Erythroblast (primary cell): ENCODE measurements at places on chromosomes 11 and 22.

DNA sequence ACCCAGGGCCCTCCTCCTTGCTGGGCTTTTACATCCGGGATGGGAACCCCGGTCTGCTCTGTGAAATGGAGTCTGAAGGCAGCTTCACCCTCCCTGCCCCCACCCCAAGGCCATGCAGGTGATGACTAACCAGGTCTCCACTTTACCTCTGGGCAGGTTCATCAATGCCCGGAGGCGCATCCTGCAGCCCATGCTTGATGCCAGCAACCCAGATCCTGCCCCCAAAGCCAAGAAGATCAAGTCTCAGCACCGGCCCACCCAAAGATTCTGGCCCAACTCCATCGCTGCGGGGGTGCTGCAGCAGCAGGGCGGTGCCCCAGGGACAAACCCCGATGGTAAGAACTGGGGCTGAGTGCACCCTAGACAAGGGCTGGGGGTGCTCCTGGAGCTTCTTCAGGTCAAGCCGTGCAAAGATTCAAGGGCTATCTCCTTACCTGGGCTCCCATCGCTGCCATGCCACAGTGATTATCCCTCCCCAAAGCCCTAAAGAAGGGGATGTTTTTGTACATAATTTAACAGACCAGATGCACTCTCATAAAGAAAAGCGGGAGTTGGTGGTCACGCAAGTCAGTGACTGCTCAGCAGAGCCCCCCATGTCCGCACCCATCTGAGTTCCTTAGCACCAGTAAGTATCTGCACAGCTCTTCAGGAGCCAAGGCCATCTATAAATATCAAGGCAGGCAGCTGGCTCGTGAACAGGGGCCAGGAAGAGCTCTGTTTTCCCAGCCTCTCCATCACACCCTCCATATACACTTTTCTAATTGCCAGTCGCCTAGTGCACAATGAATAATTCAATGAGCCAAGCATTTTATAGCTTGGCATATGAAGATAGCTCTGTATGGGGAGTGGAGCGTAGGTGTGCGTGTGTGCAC is 66.0 kb downstream of the FEZ1 start:
- no peak for DNase-seq

DNA sequence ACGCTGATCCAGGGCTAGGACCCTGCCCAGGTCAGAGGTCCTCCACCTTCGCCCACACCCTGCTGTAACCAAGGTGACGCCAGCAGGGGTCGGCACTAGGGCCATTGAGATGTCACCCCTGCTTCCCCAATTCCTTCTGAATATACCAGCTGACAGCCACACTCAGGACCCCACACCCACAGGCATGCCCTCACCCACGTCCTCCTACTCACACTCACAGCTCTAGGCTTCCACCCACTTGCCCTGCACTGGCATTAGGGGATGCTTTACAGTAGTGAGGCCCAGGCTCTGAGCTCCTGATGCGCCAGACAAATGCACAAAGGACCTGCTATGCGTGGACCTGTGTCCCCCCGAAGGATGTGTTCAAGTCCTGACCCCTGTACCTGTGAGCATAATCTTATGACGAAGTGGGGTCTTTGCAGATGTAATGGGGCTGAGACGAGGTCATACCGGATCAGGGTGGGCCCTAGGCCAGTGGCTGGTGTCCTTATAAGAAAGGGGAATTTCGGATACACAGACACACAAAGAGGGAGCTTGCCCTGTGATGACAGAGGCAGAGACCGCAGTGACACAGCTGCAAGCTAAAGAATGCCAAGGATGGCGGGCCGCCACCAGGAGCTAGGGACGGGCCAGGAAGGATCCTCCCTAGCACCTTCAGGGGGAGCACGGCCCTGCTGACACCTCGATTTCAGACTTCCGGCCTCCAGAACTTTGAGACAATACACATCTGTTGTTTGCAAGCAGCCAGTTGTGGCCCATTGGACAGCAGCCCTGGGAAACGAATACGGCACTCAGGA is 11.2 kb downstream of the WNT11 start:
- no peak for DNase-seq

- no peak for DNase-seq
These were observed 201.6 kb upstream of the NAV2 start for GRCh38 chr11:19511066-19511412.

DNA sequence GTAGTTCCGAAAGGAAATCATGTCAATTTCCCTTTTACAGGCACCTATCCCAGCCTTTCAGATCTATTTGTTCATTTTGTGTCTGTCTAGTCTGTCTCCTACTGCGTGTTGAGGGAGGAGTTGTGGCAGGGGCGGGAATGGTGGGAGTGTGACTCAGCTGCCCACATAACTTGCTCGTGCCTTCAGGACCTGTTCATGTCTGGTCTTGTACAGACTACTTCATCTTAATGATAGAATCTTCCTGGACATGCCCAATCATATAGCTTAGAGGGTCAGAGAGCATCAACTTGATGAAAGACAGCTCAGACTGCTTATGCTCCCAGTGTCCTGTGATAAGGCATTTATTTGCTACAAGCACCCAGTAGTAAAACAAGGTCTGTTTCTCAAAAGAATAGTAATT is 61.0 kb upstream of the BIRC3 start:
- no peak for DNase-seq

GRCh38 chr11:75490221-75491181 is 35.2 kb downstream of the GDPD5 start:
- DNase-seq = no peak

DNA sequence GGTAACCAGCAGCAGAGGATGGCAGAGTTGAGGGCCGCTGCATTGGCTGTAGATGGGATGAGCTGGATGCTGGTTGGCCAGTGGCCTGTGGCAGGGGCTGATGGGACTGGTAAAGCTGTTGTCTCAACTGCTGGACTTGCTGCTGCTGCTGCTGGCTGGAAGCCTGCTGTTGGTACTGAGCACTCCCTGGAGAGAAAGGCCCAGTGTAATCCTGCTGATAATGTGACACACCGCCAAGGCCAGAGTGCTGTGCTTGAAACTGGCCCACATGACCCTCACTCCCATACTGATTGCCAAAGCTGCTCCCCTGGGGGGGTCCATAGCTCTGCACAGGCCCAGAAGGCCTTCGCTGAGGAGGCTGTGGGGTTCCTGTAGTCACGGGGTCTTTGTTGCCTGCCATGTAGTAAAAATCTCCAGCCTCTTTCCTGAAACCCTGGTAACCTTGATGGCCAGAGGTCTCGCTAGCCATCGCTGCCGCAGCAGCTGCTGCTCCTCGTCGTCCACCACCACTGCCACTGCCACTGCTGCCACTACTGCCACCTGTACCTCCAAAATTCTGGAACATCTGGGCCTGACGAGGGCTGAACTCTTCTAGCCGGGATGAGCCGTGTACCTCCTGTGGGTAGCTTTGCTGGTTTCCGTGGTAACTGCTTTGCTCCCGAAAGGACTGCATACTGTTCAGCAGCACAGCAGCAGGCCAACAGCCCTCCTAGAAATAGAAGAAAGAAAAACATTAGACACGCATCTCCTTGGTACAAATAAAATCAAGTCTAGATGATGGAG is 55.6 kb downstream of the TCF20 start:
- DNase-seq = no peak
